ENCODE measurements at places on chromosomes 12 and 14. TPM values are rescaled to one million over a fixed set of nuclear protein-coding genes. Genes with fewer than 3 reads are reported as not detected.

Gene CYP27B1
- 1.1 TPM for polyA plus RNA-seq

Gene PPHLN1
- 27.0 TPM for polyA plus RNA-seq

Gene GPRC5D
- not detected for polyA plus RNA-seq

GRCh38 chr12:68358532-68359485 lies 26.6 kb upstream of the MDM1 start:
- peak; percentile 74 for DNase-seq

- DNase-seq = no peak
Observed at GRCh38 chr12:70265132-70265531, 21.9 kb downstream of the CNOT2 start.

DNA sequence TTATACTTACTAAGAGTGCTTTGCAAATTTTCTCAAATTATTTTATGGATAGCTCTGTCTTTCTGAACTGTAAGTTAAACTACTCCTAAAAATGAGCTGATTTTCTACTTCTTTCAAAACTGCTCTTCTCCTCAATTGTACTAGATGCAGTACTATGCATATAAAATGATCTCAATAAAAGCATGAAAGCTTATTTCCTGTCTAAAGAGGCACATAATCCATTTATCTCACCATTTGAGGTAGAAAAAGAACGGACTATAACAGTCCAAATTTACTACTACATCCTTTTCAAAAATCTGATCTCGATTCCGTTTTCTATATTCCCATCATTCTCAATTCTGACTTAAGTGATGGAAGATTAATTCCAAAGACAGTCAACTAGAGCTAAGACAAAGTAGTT lies 14.4 kb downstream of the SLIRP start:
- no peak for DNase-seq

DNA sequence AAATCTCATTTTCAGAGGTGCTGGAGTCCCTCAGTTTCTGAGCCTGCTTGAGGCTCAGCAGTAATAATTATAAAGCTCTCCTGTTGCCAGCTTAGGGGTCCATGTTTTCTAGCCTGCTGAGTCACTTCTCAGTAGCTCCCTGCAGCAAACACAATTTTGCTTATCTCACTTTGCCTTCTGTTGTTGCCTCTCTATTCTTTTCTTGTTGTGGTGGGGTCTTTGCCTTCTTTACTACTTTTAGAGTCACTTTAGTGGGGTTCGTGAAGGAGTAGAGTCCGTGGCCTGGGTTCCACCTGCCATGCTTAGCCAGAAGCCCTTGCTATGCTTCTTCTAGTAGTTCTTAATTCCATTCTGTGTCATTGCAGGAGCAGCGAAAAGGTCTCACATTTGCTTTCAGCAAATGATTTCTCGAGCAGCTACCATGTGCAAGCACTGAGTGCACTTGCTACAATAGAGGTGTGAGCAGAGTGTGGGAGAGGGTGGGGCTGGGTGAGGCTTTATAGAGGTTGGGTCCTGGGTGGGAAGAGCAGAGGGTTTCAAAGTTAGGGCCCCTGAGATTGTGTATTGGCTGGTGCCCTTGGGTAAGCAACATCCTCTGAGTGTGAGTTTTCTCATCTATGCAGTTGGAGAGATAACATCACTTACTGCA lies 114.3 kb downstream of the ADCK1 start:
- no peak for DNase-seq

DNA sequence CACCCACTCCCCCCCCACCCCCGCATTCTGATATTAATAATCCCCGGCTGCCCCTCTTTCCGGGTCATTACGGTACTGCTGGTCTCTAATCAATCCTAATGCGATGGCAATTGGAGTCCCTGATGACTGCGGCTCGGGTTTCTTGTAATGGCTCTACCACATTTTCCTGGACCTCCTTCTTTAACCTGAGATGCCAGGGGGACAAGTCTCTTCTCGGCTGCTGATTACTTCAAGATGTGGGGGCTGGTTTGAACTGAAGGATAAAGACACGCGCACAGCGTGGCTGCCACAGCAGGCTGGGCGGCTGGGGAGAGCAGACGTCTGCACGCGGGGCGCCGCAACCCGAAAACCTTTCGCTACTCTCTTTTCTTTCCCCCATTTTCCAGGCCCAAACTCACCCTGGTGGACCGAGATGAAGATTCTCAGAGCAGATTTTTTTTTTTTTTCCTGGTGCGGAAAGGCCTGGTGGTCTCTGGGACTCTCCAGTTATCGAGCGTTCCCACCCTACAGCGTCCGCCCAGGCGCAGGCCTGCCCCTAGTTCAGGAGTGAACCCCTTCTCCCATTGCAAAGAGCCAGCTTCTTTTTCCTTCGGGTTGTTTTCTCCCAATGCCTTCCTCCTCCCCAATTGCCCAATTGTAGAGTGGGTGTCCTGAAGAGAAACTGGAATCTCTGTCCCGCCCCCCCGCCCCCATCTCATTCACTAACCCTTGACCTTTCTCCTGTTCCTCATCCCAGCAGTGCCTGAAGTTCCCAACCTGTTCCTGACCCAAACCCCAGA lies 6.0 kb upstream of the SIX1 start:
- DNase-seq = no peak

- no peak for DNase-seq
Observed at GRCh38 chr12:48997719-48998496, 1.3 kb downstream of the DDN start.

- no peak for DNase-seq
Observed at GRCh38 chr12:117661471-117661870, 300.0 kb upstream of the NOS1 start.

DNA sequence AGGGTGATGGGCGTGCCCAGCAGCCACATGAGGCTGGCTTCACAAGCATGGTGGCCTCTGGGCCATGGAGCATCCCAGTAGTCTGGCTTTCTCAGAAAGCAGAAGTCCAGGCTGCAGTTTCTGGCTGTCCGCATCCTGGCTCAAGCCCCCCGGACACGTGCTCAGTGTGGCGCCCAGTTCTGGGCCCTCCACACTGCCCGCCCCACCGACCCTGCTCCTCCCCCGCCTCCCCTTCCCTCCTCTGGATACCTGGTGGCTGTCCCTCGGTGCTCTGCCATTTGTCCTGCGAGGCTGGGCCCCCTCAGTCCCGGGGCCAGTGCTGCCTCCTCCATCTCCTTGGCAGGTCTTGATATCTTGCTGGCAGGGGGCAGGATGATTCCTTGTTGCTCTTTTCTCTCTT lies 31.6 kb downstream of the LRCOL1 start:
- DNase-seq = no peak

GRCh38 chr14:35821564-35822411 lies 4.3 kb upstream of the BRMS1L start:
- peak; percentile 42 for DNase-seq

- DNase-seq = peak; percentile 25
Observed at GRCh38 chr12:89825591-89826449, 117.2 kb upstream of the ATP2B1 start.

GRCh38 chr12:108820707-108821406 lies 36.5 kb downstream of the SSH1 start:
- DNase-seq = no peak

DNA sequence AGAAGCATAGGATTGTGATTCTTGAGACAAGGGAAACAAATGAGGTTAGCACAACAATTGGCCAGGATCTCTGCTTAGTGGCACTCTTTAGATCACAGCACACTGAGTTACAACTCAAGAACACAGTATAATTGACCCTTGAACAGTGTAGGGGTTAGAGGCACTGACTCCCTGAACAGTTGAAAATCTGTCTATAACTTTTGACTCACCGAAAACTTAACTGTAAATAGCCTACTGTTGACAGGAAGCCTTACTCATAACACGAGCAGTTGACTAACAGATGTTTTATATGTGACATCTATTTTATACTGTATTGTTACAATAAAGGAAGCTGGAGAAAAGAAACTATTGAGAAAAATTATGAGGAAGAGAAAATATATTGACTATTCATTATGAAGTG lies 296.1 kb downstream of the RERGL start:
- DNase-seq = no peak

DNA sequence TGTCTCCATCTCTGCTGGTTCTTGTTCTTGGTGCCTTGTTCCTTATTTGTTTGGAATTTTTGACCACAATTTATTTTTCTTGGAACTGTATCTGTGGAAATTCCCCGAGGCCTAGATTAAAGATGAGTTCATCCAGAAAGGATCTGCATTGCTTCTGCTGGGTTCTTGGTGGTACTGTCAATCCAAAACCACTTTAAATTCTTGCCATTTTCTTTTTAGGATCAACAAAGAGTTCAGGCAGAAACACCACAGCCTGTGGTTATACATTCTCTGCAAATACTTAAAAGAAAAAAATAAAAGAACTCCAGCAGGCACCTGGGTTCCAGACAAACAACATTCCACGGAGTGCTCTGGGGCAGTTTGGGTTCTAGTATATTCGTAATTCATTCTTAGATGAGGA lies 6.0 kb upstream of the VAMP1 start:
- DNase-seq = no peak

DNA sequence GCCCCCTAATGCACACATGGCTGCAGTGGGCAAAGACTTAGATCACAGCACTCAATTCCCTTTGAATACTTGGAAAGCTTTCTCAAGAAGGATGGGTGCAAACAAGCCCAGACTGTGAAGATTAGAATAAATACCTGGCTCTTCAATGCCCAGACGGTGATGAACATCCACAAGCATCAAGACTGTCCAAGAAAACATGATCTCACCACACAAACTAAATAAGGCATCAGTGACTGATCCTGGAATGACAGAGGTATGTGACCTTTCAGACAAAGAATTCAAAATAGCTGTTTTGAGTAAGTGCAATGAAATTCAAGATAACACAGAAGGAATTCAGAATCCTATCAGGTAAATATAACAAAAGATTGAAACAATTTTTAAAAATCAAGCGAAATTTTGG lies 43.8 kb upstream of the ZDHHC17 start:
- DNase-seq = no peak

DNA sequence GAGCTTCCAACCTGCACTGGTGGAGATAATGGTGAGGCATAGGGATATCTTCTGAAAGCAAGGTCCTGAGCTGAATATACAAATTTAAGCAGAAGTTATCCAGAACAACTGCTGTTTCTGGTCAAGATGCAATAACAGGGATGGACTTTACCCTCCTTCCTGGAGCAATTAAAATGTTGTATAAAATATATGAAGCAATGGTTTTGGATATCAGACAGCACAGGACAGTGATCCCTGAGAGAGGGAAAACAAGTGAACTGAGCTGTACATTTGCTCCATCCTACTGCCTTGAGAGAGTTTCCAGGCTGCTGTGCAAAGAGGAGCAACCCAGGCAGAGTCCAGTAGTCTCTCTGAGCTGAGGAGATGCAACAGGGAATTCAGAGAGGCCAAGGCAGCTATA lies 36.0 kb upstream of the CTDSP2 start:
- DNase-seq = no peak

DNA sequence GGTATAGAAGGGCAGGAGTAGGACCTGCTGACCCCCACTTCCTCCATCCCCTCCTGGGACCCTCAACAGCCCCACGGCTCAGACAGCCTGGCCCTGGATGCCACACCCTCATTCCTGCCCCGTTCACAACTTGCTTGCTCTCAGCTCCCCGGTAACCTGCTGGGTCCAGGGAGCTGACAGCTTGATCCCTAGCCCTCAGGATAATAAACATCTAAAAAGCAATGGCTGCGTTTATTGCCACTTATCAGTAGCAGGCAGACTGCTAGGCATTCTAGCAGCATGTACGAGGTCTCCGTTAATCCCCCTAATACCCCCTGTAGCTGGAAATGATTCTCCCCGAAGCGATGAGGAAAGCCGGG lies 24.3 kb upstream of the RPLP0 start:
- peak; percentile 83 for DNase-seq

DNA sequence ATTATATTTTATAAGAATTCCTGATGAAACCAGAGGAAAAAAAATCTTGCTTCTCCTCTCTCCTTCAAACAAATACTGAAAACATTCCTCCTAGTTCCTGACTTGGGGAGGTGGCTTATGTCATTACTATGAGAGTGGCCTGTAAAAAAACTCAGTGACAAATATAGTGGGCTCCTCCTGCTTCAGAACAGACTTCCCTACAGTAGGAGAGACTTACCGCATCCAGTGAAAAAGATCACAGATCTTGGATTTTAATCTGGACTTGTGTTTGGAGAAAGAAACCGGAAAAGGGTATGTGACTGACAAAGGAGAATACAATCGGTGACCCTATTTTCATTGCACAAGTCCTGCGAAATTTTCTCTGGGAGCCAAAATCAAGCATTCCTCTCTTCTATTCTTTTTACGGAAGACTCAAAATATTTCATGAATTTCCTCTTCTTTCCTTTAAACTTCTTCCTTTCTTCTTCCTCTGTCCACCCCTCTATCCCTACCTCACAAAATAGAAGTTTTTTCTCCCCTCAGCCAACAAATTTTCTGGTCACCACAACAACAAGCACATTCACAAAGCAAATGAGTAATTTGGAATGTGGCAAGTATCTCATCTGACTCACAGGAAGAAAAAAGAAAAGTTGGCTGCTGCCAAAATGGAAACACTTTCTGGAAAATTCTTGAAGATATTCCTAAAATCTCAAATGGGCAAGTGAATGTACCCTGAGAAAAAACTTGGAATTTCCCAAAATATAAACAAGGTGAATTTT lies 185.1 kb upstream of the CDKN3 start:
- DNase-seq = no peak

DNA sequence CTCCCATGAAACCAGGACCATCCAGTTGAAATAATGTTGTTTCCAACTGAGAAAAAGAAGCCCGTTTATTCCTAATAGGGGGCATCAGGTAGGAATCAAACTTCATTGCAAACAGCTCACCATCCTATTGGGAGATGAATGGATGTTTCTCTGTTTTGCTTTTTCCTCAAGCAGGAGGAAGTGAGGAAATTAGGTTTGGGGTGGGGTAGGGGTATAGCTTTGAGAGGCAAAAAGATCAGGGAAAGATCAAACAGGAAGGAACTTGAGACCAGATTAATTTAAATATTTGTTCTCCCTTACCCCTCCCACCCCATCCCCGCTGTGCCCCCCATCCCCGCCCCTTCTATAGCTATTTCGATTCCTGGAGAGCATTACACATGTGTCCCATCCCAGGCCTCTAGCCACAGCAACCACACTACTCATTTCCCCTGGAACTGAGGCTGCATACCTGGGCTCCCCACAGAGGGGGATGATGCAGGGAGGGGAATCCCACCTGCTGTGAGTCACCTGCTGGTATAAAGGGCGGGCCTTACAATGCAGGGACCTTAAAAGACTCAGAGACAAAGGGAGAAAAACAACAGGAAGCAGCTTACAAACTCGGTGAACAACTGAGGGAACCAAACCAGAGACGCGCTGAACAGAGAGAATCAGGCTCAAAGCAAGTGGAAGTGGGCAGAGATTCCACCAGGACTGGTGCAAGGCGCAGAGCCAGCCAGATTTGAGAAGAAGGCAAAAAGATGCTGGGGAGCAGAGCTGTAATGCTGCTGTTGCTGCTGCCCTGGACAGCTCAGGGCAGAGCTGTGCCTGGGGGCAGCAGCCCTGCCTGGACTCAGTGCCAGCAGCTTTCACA lies at the start of gene IL23A:
Gene IL23A (plus strand): TSS at position 577 of the 850 bp plus-strand sequence. CDS start 161 bp downstream, at position 738.
- no peak for DNase-seq

DNA sequence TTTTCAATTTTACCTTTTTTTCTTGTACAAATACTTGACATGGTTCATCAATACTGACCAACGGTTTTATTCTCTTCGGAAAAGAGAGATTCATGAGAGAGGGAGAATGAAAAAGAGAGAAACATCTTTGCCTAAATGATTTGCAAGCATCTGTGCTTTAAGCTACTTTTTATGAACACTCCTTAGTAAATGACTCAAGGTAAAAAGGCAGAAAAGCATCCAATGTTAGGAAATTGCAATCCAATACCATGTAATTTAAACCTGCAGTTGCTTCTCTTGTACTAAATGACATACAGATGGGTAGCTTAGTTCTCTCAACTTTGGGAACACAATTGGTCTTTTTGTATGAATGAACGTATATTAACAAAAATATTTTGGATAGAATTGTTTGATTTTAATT lies 46.1 kb downstream of the MSRB3 start:
- DNase-seq = no peak

GRCh38 chr12:3246253-3246652 lies 169.1 kb downstream of the TSPAN9 start:
- no peak for DNase-seq
